ENCODE measurements at places on chromosomes 13 and 19.

DNA sequence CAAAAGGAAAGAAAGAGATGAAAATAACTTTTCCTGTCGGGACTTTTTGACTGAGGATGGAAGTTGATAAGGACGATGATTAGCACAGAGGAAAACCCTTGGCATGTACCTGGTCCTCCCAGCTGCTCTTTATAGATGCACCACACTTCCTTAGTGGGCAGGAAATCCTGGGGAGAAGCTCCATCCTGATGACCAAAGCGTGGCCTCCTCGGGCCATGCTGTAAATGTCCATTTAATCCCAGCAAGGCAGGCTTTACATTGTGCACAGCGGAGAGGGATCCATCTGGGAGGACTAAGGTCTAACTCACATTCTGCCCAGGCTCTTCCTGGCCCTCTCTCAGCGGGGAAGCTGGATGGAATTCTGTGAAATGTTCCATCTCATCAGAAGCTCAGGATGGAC lies 113.5 kb downstream of the COL4A2 start:
- no peak for DNase-seq

DNA sequence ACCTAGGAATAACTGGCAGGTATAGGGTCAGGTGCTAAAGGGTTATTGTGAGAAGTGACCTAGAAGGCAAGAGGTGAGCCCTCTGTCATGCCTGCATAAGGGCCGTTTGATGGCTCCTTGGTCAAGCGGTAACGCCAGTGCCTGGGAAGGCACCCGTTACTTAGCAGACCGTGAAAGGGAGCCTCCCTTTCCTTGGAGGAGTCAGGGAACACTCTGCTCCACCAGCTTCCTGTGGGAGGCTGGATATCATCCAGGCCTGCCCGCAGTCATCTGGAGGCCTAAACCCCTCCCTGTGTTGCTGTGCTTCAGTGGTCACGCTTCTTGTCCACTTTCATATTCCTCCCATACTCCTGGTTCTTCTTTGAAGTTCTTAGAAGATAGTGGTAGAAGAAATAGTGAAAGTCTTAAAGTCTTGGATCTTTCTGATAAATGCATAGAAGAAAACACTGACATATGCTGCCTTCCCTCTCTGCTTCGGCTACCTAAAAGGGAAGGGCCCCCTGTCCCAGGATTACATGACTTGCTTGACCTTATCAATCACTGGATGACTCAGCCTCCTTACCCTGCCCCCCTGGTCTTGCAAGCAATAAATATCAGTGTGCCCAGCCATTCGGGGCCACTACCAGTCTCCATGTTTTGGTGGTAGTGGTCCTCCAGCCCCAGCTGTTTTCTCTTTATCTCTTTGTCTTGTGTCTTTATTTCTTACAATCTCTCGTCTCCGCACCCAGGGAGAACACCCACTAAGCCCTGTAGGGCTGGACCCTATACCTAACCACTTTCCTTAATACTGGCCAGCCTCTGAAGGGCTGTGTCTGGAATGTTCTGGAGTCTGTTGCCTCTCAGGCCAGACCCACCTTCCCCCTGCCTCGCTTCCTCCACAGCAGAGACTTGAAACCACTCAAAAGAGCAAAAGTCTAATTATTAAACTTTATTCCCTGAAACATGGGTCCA lies 16.1 kb upstream of the ABCC4 start:
- DNase-seq = no peak

DNA sequence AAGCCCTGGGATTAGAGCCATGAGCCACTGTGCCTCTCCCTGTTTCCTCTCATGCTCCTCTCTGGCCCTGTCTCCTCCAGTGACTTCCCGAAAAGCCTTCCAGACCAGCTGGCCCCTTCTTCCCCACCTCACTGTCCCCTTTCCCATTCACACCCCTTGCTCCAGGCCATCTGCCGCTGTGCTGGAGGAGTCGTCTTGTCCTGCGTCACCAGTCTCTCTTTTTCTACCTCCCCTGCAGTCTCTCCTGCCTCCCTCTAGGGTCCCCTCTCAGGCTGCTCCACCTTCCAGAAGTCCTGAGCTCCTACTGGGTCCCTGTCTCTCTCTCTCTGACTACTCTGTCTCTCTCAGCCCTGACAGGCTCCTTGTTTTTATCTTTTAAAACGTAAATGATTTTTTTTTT lies 5.3 kb upstream of the FFAR1 start:
- no peak for DNase-seq

GRCh38 chr13:99151516-99151915 lies 49.1 kb upstream of the UBAC2 start:
- peak; percentile 41 for DNase-seq

DNA sequence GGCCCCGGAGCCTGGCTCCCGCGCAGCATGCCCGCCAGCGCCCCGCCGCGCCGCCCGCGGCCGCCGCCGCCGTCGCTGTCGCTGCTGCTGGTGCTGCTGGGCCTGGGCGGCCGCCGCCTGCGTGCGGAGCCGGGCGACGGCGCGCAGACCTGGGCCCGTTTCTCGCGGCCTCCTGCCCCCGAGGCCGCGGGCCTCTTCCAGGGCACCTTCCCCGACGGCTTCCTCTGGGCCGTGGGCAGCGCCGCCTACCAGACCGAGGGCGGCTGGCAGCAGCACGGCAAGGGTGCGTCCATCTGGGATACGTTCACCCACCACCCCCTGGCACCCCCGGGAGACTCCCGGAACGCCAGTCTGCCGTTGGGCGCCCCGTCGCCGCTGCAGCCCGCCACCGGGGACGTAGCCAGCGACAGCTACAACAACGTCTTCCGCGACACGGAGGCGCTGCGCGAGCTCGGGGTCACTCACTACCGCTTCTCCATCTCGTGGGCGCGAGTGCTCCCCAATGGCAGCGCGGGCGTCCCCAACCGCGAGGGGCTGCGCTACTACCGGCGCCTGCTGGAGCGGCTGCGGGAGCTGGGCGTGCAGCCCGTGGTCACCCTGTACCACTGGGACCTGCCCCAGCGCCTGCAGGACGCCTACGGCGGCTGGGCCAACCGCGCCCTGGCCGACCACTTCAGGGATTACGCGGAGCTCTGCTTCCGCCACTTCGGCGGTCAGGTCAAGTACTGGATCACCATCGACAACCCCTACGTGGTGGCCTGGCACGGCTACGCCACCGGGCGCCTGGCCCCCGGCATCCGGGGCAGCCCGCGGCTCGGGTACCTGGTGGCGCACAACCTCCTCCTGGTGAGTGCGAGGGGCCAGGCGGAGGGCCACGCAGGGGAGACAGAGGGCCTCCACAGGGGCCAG lies at the start of gene KL:
TSS of gene KL (plus strand) at position 10 of the 909 bp plus-strand sequence. CDS start at position 28, 18 bp downstream.
- DNase-seq = peak; percentile 31

- no peak for DNase-seq
These were observed 25.0 kb upstream of the ZNRF4 start for GRCh38 chr19:5430237-5430636.

- no peak for DNase-seq
These were observed 24.0 kb downstream of the FGF9 start for GRCh38 chr13:21694831-21695230.

- DNase-seq = no peak
These were observed 9.7 kb downstream of the CILP2 start for GRCh38 chr19:19547674-19548336.

DNA sequence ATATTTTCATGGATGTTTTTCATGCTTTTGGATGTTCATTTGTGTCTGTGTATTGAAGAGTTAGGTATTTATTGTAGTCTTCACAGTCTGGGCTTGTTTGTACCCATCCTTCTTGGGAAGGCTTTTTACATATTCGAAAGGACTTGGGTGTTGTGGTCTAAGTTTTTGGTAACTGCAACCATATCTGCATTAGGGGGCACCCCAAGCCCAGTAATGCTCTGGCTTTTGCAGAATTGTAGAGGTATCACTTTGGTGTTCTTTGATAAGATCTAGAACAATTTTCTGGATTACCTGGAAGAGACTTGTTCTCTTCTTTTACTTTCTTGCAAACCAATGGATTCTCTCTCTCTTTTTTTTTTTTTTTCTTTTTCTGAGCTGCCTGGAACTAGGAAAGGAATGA lies 581.3 kb downstream of the DACH1 start:
- DNase-seq = no peak

DNA sequence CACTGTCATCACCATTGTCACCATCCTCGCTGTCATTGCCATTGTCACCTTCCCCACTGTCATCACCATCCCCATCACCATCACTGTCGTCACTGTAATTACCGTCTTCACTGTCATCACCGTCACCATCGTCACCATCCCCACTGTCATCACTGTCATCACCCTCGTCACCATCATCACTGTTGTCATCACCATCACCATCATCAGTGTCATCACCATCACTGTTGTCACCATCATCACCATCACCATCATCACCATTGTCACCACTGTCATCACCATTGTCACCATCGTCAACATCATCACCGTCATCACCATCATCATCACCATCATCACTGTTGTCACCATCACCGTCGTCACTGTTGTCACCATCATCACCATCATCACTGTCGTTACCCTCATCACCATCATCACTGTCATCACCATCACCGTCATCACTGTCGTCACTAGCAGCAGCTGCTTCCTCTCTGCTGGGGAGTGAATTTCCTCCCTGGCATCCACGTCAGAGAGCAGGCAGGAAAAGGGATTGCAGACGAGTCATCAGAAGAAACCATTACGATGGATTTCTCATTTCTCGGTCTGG lies 27.3 kb downstream of the TMEM255B start:
- no peak for DNase-seq

- no peak for DNase-seq
These were observed 90.9 kb downstream of the TEX29 start for GRCh38 chr13:111411151-111411858.

- no peak for DNase-seq
These were observed 1.8 kb upstream of the DIAPH3 start for GRCh38 chr13:60165391-60166099.

All from stimulated activated CD4-positive, alpha-beta T cell treated with anti-CD3 and anti-CD28 coated beads, Interleukin-15, amount 100 ng/mL, for 24 hours (primary cell).